Stimulated activated CD4-positive, alpha-beta T cell treated with anti-CD3 and anti-CD28 coated beads, Interleukin-15, amount 100 ng/mL, for 48 hours (primary cell): ENCODE measurements at places on chromosomes 1 and 21.

DNA sequence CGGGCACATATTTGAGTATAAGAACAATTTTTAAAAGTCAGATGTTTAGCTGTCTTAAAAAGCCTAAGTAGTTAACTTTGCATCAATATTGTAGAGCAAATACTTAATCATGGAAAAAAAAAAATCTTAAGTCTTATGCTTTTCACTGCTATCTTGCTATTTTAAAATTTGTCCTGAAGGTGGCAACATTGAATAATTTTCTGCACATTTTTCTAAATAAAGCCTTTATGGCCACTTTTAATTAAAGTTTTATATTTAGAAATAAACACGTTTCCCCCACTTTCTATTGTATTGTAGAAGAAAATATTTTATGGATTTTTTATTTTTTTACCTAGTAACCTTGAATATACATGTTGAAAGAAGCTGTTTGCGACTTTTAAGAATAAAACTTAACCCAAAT lies 198.8 kb downstream of the AMY1C start:
- DNase-seq = no peak

GRCh38 chr1:82927753-82928152 lies 1071.2 kb downstream of the TTLL7 start:
- no peak for DNase-seq

- no peak for DNase-seq
Observed at GRCh38 chr1:109803901-109804331, 40.2 kb upstream of the EPS8L3 start.

- no peak for DNase-seq
Observed at GRCh38 chr21:32114419-32115035, 164.3 kb downstream of the MIS18A start.

DNA sequence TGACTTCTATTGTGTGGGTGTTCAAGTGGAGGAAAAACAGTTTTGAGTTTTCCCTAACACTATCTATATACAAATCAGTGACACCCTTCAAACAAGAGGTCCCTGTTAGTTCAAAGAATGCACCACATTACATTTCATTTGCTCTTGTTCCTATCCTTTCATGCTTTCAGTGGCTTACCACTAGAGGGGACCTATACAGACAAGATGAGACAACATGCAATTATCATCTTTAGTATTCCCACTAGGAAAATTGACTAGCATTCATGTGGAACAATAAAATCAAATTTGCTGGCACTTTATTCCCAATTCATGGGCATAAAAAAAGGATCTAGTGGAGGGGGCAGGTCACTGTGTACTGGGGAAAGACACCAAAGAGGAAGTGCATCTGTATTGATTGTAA lies 13.3 kb upstream of the SIPA1L2 start:
- DNase-seq = no peak
